ENCODE measurements at places on chromosomes 1 and 21. TPM values are rescaled to one million over a fixed set of nuclear protein-coding genes. Genes with fewer than 3 reads are reported as not detected.

PRDM16 gene
- 0.06 TPM for total RNA-seq

CRYBG2 gene
- 1.3 TPM for total RNA-seq

SLC5A9 gene
- total RNA-seq, result not detected

PKN2 gene
- 16.1 TPM for total RNA-seq

All from A549 treated with Mapracorat at 1 μM for 4 hours (cell line).